ENCODE measurements at places on chromosomes 5 and 9.

DNA sequence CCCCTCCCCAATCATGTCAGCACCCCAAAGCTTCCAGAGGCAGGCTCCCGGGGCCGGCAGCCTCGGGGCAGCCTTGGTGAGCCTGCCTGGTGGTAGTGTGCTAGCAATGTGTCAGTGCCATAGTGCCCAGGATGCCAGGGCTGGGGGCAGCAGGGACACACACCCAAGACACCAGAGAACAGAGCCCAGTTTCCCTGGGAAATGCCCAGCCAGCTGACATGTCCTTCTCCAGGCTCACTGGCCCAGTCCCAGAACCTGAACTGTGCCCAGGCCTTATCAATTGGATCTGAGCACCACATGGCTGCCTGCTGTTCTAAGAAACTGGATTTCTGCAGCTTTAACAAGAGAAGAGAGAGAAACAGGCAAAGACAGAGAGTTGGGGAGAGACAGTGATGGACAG, 74.9 kb upstream of the LRRTM2 start:
- no peak for DNase-seq

DNA sequence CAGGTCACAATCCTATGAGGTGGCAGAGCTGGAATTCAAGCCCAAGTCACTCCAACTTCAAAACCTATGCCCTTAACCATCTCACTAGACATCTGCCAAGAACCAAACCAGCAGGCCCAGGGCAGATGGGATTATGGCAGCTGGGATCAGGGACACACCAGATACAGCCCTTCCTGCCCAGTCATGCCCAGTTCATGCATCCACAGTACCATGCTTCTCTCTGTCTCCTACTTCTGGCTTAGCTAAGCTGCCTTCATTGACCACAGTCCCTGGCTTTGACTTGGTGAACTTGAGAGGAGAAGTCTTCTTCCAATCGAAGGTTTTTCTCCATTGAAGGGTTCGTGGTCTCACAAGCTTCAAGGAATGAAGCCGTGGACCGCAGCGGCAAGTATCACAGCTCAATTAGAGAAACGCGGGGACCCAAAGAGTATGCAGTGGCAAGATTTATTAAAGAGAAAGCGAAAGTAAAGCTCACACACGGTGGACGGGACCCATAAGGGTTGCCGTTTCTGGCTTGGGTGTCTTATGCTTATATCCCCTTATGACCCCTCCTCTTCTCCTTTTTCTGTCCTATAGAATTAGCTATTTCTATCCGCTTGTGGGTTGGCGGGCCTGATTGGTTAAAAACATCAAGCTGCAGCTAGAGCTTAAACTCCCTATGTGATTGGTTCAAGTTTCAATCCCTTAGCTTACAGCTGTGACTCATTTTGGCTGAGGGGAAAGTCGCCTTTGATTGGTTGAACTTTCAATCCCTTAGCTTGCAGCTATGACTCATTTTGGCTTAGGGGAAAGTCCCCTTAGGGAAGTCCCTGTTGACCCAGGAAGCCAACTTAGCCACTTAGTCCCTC, 101.2 kb downstream of the TRIM36 start:
- peak; percentile 26 for DNase-seq

DNA sequence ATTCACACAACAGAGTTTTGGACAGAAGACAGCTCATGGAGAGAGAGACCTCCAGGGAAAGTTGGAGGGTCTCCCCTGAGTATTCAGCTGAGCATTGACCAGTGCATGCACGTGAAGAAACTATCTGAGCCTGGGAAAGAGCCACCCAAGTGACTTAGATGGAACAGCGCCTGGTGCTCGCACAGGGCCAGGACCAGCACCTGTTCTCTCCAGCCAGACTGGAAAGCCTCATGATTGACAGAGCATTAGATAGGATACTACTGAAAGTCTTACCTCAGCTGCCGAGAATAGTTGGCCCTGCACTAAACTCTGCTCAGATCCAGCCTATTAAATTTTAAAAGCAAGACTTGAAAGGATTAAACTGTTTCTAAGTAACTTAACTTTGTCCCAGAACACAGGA, 28.3 kb upstream of the NEURL1B start:
- no peak for DNase-seq

- DNase-seq, result peak; percentile 52
These were observed 174.2 kb upstream of the IER5L start for GRCh38 chr9:129352146-129352865.

GRCh38 chr5:68519143-68519542, 303.6 kb downstream of the PIK3R1 start:
- no peak for DNase-seq

DNA sequence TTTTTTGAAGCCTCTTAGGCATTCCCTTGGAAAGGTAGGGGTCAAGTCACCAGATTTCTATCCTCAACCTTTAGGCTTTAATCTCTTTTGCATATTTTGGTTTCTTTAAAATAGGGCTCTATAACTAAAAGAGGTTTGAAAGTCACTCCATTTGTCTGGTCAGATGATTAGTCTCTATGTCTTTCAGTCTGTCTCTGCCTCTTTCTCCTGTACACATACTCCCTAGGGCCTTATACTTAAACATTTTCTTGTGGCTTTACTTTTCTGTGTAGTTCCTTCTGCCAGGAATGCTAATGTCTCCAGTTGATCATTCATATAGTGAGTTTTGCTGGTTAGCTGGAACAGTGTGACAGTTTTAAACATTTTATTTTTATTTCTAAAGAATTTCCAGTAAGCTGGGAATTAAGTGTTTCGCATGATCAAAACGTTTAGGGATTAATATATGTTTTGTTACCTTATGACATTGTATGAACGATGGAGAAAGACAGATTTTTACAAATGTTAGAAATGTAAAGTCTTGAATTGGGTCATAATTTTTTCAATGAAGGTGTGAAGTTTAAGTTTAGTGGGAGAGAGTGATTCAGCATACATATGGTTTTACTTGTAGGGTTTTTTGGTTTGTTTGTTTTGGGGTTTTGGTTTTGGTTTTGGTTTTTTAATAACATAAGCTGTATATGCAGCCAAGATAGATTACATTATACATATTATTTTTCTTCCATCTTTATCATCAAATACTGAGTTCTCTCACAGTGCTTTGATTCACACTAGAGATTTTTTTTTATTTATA, 90.6 kb downstream of the ZCCHC7 start:
- no peak for DNase-seq

DNA sequence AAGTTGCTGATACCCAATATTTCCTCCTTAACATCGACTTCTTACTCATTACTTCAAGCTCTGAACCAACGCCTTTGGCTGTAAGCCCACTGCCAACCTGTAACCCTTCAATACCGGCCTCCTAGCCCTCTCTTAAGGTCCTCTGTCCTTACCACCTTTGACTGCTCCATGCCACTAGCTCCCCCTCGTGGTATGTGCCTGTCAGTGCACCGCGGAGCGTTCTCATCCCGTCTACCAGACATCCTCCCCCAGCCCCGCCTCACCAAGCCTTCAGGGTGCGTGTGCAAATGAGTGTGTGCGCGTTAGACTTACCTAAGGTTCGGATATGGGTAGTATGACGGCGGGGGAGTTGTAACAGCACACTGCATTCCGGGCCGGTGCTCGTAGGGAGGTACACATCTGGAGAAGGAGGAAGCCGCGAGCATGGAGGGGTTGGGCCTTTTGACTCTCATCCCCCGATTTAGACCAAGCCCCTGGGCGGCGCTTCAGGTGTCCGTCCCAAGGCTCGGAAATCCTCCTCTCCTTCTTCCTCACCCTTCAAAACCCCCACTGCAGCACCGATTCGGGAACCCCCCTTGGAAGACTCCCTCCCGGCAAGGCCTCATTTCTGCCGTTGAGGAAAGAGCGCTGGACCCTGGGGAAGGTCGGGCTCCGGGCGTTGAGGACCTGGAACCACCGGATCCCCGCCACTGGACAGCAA, 2.8 kb upstream of the MYORG start:
- peak; percentile 94 for DNase-seq

GRCh38 chr9:136711751-136712689, at the start of gene DIPK1B:
Gene DIPK1B, plus strand, starts transcription at chr9:136712572. Its CDS starts 94 bp downstream, at chr9:136712666.
- DNase-seq, result no peak

DNA sequence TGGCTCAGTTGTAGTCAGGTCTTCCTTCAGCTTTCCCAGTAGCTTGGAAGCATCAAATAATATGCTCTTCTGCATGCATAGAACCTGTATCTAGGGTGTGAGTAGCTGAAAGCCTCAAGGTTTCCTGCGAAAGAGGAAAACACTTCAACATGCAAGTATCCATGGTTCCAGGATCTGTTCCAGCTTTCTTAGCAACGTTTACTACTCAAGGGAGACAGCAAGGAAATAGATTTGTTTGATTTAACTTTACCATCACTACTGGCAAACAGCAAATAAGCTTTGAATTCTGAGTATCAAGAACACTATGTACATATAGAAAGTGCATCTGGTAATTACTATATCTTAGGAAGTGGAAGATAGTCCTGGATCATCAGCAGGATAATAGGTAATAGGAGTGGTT, 341.0 kb downstream of the PRR16 start:
- DNase-seq, result no peak

DNA sequence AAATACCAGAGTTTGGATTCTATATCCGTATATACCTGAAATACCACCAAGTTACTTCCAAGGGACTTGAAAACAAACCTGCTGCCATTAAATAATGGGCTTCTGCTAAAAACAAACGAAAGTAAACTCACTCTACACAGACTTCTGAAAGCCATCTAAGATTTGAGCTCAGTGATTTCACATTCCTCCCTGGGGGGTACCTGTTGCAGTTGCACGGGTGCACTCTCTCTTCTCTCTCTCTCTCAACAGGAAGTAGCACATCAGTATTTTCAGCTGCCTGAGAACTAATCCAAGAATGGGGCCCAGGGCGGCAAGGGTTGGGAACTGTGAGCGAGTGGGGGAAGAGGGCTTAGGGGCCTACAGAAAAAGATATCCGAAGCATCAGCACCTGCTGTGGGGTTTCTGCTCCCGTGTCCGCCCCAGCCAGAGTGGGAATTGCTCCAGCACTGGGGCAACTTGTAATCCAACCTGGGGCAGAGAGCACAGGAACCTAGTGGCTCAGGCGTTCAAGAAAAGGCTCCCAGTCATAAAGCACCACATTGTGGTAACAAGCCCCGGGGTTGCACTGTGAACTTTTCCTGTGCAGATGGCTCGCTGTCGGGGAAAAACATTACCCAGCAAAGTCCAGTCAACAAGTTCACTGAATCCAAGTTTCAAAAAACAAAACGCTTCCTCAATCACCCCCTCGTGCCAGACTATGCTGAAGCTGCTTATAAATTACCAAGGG, 99.8 kb downstream of the EFNA5 start:
- peak; percentile 39 for DNase-seq

DNA sequence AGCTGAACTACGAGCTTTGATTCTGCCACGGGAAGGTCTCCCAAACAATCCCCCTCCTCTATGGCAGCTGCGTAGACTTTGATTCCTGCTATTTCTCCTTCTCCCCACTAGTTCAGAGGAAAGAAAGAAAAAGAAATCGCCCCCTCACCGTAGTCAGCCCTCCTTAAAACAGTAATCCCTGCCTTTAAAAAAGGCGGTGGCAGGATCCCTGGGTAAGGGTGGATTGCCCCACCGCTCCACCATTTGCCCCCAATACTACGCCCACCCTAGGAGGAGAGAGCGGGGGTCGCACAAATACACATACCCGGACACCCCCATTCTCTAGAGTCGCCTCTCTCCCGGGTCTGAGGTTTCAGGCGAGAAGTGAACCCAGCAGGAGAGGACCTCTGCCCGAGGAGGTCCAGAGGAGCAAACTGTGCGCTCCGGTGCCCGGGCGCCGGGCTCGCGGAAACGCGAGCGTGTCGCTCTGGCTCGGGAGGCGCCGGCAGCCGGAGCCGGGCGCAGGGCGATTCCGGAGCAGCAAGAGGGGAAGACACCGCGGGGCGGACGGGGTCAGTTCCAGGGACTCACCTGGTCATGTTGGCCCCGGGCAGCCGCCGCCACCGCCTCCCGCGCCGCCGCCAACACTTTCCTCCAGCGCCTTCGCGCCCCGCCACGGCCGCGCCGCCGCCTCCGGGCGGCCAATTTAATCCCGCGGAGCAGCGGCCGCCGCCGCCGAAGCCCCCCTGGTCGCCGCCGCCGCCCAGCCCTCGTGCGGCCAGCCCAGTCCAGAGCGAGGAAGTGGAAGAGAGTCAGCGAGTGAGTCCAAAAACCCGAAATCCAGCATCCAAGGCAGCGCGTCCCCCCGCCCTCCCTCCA, 1057.7 kb upstream of the DMAC1 start:
- DNase-seq, result no peak

GRCh38 chr9:81609782-81610739, 79.3 kb downstream of the TLE1 start:
- no peak for DNase-seq

DNA sequence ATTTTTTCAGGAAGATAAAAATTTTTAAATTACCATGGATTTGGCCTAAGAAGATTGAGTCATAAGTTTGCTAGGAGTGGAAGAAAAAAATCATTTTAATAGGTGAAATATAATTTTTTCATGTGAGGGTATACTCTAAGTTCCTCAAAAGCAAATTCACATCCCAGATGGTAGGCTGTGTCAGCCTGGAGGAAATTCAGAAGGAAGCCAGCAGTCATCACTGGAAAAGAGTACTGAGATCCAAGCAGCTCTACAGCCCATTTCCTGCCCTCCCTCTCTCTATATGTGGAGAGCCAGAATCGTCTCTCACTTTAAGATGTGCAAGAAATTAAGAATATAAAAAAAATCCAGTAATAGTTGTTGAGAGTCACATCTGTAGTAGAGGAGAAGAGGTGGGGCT, 126.5 kb upstream of the CDH18 start:
- DNase-seq, result no peak

DNA sequence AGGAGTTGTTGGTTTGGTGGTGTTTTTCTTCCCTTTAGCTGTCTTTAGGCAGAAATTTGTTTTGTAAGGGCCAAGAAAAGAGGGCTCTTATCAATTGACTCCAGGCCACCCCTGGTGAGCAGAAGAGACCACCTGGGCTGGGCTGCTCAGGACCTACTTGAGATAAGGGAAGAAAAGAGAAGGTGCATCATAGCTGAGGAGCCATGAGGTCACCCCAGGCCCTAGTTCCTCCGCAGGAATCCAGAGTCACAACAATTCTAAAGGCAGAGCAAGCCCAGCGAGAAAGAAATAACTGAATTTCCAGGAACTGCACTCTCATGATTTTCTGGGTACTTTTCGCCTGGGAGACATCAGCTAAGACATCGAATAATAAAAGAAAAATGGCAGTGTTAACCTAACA, 34.9 kb downstream of the RFK start:
- no peak for DNase-seq

- no peak for DNase-seq
These were observed 61.8 kb downstream of the MEF2C start for GRCh38 chr5:88821161-88821560.

GRCh38 chr9:800591-801150, 40.8 kb upstream of the DMRT1 start:
- no peak for DNase-seq
